ENCODE measurements at places on chromosomes 12 and 14. TPM values are rescaled to one million over a fixed set of nuclear protein-coding genes. Genes with fewer than 3 reads are reported as not detected.

The ACYP1 gene
- 30.7 TPM for total RNA-seq

DNA sequence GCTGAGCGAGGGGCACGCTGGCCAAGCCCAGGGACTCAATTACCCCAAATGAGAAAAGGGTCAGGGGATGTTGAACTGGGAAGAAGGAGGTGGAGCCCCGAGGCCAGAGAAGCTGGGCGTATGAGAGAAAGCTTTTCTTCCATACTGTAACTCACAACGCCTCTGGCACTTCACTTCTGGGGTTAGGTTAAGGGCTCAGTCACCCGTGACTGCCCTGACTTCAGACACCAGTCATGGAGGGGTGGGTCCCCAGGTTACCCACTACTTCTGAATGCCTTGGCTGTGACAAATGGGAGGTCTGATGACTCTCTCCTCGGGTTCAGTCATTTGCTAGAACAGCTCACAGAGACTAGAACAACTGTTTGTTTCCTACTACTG is 5.5 kb upstream of the GPR132 start:
- DNase-seq: no peak

DNA sequence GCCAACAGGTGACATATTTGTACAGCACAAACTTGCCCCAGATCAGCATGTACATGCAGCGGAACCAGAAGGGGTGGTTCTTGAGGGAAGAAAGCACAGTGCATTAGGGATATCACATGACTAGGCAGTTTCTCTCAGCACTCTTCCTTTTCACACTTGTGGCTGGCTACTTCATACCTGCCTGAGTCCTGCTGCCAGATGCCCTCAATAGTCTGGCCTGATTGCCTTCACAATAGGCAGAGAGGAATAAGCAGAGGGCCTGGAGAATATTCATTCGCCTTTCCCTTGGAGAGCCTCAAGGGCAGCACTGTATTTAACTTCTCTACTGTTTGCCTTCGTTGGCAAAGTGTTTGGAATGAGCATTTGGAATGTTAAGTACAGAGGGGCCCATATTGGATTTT is 7.9 kb downstream of the EMG1 start:
- DNase-seq: no peak

DNA sequence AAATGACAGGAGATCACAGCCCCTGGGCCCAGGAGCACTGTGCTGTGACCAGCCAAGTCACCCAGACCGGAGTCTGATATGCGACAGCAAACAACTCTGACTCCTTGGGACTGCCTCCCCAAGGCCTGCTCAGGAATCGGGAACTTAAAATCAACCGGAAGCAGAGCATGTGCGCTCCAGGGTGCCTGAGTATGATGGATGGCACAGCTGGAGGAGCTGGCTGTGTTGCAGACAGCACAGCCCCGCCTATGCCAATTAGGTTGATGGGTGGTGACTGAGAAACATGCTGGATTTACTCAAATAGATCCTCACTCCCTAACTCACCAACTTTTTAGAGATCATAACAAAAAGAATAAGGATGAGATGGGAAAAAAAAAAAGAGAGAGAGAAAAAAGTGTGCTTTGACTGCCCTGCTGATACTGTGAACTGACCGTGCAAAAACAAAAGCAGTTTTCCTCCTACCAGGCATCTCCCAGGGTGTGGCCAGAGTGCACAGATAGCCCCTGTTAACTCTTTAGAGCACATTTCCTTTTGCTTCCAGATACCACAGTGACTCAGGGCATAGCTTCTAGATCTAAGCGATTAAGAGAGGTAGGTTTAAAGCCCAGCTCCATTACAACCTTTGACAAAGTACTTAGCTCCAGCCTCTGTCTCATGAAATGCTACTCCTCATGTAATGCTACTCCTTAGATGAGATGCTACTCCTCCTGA is 27.4 kb upstream of the STON2 start:
- no peak for DNase-seq

The IL22 gene
- not detected for total RNA-seq

The YEATS4 gene
- total RNA-seq: 32.0 TPM

- DNase-seq: no peak
Measured at GRCh38 chr12:120455302-120455701, 9.1 kb downstream of the GATC start.

The CCDC197 gene
- not detected for total RNA-seq

DNA sequence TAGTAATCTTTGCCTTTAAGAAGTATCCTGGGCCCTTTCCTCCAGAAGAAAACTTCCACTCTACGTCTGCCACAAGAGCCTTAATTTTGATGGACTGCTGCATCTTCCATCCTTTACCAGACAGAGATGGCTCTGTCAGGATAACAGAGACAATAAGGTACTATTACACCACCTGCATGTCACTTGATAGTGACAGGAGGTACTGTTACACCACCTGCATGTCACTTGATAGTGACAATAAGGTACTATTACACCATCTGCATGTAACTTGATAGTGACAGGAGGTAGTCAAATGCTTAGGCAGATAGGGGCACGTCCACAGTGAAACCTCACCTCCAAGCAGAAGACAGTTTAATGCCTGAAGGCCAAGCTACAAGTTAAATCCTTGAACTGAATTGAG is 13.9 kb downstream of the OR6C74 start:
- DNase-seq: no peak

GRCh38 chr12:26555139-26555538 is 277.9 kb downstream of the ITPR2 start:
- no peak for DNase-seq

DNA sequence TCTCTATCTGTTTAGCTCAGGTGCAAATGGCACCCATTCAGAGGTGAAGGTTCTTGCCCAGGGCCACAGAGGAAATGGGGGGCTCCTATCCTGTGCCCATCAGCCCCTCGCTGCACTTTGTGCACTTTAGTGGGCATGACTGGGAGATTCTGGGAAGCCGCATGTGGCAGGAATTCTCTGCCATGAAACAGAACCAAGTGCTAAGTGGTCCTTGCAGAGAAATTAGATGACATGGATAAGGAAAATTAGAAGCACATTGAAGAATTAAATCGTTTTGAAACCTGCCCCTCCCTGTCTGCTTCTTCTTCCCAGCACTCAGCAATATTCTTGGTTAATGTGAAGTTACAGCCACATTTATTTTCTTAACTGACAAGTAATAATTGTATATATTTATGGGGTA is 185.2 kb upstream of the RTL1 start:
- no peak for DNase-seq

DNA sequence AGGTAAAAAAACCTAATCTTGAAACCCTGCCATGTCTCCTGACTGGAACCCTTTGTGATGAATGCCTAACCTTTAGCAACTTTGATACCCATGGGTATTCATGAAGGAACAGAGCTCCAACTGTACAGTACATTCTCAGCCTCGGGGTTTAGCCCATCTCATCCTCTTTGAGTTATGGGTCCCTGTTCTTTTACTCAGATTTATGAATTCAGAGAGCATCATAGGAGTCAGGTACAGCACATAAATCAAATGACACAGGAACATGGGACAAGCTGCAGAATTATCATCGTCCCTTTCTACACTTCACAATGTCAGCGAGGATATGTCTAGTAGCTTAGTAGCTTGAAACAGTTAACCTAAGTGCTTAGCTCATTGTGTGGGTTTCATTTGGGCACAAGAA is 527.4 kb downstream of the NOVA1 start:
- no peak for DNase-seq

The MYBPC1 gene
- total RNA-seq: not detected

- no peak for DNase-seq
Measured at GRCh38 chr14:53525608-53526007, 372.5 kb upstream of the DDHD1 start.

DNA sequence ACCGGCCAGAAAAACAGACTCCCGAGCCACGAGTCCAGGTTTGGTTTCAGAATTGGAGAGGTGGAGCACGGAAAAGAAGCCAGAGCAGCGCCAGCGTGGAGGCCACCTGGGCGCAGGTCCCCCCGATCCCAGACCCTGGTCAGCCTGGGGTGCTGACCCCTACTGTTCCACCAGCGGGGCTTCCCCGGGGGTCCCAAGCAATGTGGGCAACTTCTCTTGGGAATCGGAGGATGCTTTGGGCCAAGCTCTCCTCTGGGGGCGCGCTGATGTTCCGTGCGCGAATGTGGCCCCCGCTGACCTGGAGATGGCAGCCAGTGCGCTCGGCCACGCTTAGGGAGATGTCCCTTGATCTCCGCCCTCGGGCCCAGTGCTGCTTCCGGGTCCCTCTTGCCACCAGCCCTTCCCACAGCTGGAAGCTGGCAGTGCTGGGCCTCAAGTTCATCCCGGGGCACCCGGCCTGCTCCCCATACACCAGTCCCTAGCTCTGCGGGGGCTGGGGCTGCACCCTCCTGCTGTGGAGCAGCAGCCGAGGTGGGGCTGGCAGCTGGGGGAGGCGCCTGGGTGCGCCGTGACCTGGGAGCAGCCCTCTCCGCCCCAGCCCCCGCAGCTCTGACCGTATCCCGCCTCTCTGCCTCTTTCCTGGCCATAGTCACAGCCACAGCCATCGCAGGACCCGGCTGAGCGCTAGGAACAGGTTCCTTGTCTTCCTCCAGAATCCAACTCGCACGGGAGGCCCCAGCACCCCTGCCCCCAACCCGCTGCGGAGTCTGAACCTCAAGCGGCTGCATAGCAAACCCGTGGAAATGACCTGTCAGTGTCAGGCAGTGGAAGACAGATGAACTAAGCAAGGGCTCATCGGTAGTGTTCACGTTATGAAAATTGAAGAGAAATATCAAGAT is 91.2 kb downstream of the RCOR1 start:
- no peak for DNase-seq

DNA sequence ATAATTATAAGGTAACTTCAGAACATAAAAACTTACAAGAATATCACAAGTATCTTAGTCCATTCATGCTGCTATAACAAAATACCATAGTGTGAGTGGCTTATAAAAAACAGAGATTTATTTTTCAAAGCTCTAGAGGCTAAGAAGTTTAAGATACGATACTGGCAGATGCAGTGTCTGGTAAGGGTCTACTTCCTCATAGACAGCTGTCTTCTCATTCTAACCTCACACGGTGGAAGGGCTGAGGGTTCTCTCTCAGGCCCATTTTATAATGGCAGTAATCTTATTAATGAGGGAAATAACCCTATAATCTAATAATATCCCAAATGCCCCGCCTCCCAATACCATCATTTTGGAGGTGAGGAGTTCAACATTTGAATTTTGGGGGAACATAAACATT is 23.7 kb upstream of the OSBPL8 start:
- DNase-seq: no peak

DNA sequence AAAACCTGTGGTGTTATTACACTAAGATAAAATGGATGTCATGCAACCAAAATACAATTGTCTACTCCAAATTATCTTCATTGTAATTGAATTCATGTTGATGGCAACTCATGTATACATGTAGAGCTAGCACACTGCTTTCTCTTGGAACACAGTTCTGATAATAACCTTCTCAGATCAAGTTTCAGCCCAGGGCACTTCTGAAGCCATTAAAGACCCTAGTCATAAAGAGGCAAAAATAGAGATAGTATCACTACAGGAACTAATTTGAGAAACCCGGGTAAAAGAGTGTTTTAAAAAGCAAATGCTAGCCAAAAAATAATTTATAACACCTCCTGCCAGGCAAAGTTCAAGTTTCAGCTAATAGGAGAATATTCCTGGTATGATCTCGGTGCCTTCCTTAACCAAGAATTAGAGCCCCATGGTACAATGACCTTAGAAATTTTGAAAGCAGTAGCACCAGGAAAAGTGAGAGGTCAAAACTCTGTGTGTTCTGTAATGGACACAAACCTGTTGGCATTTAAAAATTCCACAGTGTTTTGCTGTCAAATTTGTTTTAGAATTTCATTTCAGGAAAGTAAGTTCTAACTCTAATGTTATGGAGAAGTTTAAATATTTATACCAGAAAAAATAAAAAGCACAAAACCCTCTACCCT is 105.0 kb upstream of the FRMD6 start:
- DNase-seq: no peak

DNA sequence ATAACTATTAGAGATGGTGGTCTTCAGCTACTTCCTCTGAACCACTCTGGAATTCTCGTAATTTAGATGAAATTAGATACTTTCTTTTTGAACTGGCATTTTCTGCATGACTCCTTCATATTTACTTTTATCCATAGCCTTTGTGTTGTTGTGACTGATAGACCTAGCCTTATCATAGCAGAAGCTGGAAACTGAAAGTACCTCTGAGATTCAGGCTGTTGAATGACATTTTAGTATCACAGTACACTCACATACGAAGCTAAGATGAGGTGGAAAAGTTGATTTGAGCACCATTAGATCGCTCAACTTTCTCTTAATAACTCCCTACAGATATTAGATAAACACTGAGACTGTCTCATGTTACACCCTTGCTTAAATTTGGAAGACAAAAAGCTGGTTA is 525.1 kb upstream of the FBXO33 start:
- no peak for DNase-seq

The RNASE12 gene
- not detected for total RNA-seq

The CAMKK2 gene
- total RNA-seq: 33.8 TPM

The ART4 gene
- not detected for total RNA-seq

The ATG101 gene
- total RNA-seq: 49.2 TPM

- no peak for DNase-seq
Measured at GRCh38 chr14:91048265-91048664, 12.2 kb downstream of the RPS6KA5 start.

The WSB2 gene
- total RNA-seq: 97.0 TPM

DNA sequence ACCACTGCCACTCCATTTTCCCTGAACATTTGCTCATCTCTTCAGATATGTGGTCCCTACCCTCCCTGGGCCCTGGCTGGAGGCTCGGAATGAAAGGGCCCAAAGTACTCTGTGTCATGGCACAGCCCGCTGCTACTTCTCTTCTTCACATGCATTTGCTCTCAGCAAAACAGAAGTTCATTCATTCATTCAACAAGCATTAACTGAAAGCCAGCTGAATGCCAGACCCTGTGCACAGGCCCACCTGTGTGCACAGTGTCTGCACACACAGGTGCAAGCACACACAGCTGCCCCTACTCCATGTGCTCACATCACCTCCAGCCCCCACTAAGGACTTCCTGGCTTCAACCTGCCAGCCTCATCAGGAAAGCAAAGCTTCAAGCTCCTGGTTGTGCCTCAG is 7.8 kb downstream of the WNT1 start:
- no peak for DNase-seq

The TAS2R10 gene
- 0.81 TPM for total RNA-seq

DNA sequence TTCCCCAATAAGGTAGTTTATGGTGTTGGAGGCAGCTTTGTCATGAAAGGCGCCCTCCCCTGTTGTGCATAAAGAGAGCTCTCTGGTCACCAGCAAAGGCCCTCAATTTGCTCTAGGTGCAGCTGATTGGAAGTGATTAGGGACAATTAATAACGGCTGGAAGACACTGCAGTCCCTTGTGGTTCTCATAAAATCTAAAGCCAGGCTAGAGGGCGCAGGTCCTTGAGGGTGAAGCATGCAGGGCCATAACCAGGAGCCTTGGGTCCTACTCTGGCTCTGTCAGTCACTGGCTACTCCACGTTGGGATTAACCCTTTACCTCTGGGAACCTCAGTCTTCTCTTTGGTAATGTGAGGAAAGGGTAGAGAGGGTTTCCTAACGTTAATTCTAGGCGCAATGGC is 1.9 kb downstream of the DAAM1 start:
- DNase-seq: no peak

The KRT8 gene
- 1,655 TPM for total RNA-seq

- DNase-seq: no peak
Measured at GRCh38 chr12:69894800-69895383, 69.9 kb downstream of the MYRFL start.

The SLC38A4 gene
- total RNA-seq: not detected

- DNase-seq: peak; percentile 16
Measured at GRCh38 chr14:91858536-91859275, 8.6 kb downstream of the TC2N start.
